ENCODE measurements at places on chromosomes 5 and 9.

- no peak for DNase-seq
These were observed 62.1 kb downstream of the PDE4D start for GRCh38 chr5:59831326-59832010.

DNA sequence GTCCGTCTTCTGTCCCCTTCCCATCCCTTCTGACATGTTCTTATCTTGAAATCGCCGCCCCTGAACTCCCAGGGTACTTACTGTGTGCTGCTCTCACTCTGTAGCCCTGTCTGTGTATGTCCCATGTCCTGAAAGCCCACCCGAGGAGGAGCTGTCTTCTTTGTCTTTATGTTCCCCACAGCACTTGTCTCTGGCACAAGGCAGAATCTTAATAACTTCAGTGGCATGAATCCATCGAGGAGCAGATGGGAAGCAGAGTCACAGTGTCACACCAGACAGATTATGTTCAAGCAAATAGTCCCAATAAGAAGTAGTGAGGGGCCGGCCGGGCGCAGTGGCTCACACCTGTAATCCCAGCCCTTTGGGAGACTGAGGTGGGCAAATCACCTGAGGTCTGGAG lies 29.7 kb upstream of the LTC4S start:
- no peak for DNase-seq

- DNase-seq = no peak
These were observed 85.8 kb downstream of the SNX18 start for GRCh38 chr5:54603372-54603771.

- DNase-seq = peak; percentile 79
These were observed 330.7 kb downstream of the PDE4D start for GRCh38 chr5:59562756-59563389.

- DNase-seq = no peak
These were observed 11.9 kb downstream of the RAPGEF1 start for GRCh38 chr9:131727795-131728545.

- no peak for DNase-seq
These were observed 925.6 kb upstream of the ARRDC3 start for GRCh38 chr5:92308679-92309078.

DNA sequence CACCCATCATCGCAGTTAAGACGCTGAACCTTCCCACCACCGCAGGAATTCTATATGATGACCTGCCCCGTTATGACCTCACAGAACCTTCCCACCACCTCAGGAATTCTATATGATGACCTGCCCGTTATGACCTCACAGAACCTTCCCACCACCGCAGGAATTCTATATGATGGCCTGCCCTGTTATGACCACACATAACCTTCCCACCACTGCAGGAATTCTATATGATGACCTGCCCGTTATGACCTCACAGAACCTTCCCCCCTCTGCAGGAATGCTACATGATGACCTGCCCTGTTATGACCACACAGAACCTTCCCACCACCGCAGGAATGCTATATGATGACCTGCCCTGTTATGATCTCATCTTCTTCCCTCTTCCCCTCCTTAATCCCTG lies 64.3 kb downstream of the IRX1 start:
- DNase-seq = no peak

DNA sequence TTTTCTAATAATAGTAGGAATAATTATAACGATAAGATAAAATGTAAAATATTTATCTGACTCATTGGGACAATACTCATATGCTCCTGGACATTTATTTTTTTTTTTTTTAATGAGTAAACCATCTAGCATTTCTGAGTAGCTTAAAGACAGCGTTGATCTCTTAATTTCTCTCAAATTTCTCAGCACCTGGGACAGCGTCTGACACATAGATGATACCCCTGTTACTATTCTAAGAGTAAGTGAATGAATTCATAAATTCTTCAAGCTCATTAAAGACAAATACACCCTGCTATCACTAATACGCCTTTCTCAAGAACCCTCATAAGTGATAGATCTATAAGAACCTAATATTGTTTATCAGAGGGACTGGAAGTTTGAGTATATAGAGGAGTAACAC lies 12.0 kb upstream of the HTR4 start:
- no peak for DNase-seq

DNA sequence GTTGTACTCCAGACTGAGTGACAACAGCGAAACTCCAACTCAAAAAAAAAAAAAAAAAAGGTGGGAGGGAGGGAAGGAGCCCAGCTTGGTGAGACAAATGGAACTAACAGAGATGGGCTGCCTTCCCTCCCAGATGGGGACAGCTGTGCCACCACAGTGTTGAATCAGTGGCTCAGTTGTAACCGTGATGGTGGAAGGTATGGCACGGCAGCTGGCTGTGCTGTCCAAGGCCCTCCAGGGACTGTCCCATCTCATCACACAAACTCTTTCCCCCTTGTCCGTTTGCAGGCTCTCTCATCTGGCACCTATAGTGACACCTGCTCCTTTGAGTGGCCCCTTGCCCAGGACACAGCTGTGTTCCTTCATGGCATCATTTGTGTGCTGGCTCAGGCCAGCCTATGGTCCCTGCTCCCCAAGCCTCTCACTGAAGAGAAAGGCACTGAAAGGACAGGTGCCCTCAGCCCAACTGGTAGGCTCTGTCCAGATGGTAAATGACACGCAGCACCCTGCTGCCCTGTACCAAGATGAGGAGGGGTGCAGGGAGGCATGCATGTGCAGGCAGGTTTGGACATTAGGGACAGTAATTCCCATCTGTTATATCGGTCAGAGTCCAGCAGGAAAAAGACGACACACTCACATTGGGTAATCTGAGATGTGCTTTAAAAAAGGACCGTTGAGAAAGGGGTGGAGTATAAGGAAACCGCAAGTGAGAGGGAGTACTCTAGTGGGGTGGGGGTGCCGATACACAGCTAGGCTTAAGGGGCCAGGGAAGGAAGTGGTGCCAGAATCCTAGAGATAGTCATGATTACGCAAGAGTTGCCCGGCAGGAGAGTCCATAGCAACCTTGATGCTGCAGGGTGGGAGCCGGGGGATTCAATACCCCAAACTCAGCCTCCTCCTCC lies 4.3 kb downstream of the SMIM33 start:
- peak; percentile 41 for DNase-seq

- DNase-seq = peak; percentile 35
These were observed 84.5 kb upstream of the CTNNA1 start for GRCh38 chr5:138668451-138669380.

GRCh38 chr5:83919071-83920041 lies 198.7 kb upstream of the HAPLN1 start:
- no peak for DNase-seq

DNA sequence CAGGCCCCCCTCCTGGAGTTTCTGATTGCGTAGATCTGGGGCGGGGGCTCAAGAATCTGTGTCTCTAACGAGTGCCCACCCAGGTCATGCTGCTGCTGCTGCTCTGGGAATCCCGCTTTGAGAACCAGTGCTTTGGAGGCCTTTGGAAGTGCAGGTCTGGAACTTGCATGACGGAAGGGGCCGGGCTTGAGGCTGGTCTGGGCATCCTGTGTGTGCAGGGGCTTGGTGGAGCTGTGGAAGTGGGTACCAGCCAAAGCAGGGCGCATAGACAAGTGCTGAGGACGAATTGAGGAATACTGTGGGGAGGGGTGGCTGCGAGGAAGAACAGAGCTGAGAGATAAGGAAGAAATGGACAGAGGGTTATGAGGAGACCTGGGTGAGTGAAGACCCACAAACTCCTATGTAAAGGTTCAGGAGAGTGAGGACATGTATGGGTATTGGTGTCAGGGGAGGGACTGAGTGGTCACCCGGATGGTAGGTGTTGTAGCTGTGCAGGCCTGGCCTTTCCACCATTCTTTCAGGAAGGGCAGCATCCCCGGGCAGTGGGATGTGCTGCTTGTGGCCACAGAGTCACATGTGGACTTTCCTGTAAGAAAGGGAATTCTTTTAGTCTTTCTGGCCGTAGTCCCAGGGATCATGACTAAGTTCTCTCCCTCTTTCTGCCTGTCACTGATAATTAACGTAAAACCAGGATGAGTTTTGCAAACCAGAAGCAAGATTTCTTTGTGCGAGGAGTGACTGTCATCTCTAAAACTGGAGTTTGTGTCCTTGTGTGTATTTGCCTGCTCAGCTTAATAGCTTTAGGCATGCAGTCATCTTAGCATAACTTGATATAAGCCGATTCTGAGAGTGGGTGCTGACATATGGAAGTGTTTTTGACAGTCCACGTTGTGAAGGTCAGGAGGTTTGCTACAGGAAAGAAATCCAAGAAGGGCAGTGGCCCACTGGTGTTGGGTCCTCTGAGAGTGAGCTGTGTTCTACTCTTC lies 43.3 kb upstream of the TJP2 start:
- DNase-seq = no peak

DNA sequence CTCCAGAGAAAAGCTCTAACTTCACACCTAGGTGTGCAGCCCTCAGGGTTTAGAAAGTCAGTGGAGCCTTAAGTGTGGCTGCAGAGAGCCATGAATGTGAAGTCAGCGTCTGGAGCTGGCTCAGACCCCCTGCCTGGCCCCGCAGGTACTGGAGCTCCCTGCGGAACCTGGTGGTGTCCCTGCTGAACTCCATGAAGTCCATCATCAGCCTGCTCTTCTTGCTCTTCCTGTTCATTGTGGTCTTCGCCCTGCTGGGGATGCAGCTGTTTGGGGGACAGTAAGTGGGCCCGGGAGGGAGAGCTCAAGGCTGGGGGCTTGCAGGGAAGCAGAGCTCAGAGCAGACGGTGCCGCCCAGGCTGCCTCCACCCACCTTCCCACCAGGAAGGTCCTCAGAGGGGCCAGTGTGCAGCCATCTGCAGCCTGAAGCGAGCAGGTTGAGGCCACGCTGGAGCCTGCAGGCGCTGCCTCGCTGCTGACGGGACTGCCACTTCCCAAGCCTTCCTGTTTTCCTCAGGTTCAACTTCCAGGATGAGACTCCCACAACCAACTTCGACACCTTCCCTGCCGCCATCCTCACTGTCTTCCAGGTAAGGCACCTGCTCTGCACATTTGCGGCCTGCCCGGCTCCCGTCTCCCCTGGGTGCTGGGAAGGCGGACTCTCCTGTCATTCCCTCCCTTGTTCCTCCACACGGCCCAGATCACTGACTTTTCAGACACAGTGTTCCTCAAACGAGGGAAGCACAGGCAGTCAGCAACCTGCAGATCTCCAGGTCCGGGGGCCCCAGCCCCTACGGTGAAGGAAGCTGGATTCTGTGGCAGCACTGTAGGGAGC lies 108.9 kb downstream of the CACNA1B start:
- DNase-seq = no peak

DNA sequence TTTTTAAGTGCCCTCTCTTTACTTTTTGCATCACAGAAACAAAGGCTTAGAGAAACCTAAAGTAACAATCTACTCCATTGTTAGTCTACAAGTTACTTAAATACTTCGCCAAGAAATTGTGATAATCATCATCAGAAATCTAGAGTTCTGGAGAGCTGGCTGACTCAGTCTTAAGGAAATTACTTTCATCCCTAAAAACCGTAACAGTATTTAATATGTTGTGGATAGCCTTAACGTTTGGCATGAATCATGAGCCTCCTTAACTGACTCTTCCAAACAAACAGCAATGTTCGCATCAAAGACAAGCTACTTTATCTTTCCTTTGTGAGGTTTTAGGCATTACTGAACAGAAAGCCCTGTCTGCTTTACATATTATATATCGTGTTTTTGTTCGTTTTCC lies 128.7 kb downstream of the NIPBL start:
- DNase-seq = no peak

- DNase-seq = no peak
These were observed 7.7 kb upstream of the GCNT1 start for GRCh38 chr9:76451234-76451633.

DNA sequence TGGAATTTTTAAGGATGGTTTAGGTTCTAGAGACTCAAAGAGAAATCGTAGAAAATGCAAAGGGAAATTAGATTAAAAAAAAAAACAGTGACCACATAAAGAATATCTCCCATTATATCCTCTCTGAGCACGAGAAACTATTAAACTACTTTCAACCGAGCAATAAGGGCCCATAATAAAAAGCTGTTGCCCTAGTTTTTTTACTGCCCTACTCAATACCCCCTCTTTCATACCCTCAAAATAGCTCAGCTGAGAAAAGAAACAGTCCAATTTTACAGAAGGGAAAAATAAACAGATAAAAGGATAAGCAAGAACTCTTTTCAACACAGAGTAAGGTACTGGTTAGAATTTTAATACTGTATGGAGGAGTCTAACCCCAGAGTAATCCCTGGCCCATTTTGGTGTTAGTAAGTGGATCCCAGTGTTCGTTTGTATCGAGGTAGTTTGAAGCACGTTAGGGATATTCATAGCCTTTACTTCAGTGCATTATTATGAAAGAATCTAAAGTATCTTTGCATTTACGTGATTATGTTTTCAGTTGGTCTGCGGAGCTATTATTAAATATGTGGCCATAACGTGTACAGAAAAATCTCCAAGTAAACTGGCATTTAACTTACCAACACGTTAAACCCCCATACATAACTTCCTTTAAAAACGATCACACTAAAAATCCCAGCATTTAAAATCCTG lies 980 bp upstream of the RHOBTB3 start:
- no peak for DNase-seq

GRCh38 chr5:100520348-100520747 lies 14.8 kb upstream of the FAM174A start:
- DNase-seq = no peak

GRCh38 chr9:71285191-71285656 lies 163.8 kb upstream of the TRPM3 start:
- no peak for DNase-seq

DNA sequence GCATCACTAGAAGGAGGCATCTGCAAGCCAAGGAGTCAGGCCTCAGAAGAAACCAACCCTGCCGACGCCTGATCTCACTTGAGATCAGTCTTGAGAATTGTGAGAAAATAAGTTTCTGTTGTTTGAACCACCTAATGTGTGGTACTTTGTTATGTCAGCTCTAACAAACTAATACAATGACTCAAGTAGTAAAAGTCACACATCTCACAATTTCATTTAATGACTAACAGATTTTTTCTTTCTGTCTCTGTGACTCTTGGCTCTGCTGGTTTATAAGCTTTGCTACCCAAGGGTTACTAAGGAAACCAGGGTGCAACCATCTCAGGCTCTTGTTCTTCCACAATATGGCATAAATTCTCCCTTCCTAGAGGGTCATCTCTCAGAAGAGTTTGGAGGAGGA lies 315.8 kb upstream of the GRAMD2B start:
- no peak for DNase-seq

DNA sequence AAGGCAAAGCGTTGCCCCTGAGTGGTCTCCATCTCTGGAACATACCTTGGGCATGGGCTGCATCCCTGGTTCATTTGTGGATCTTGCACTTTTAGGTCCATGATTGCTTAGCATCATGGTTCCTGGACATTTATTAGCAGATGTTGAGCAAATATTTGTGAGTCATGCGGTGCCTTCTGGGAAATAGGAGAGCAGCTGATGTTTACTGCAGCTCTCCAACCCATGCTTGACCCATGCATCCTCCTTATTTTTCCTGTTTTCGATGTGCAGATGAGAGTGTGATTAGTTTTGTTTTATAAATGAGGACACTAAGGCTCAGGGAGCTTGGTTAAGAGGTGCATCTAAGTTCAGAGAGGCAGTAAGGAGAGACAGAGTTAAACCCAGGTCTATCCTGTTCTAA lies 253.7 kb downstream of the ICE1 start:
- DNase-seq = no peak

DNA sequence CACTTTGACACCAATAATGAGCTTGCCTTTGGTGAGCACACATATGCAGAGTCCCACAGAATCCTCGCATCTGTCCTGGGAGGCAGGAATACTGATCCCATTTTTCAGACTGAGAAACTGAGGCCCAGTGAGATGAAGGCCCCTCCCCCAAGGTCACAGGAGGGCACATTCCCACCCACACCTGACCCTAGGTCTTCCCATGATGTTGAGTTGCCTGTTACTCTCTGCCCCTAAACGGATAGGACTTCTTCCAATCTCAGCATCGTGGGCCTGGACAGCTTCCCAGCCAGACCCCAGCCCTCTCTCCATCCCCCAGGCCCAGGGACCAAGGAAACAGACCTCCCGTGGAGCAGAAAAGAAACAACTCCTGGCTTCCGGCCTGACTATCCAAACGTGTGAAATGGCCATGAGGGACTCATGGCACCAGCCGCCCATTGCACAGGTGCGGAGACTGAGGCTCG lies 877 bp downstream of the SH3GLB2 start:
- DNase-seq = no peak
